ENCODE measurements at places on chromosomes 7 and 10.
A peak's percentile ranks its signal among the peaks of the same experiment; 100 is the strongest.

DNA sequence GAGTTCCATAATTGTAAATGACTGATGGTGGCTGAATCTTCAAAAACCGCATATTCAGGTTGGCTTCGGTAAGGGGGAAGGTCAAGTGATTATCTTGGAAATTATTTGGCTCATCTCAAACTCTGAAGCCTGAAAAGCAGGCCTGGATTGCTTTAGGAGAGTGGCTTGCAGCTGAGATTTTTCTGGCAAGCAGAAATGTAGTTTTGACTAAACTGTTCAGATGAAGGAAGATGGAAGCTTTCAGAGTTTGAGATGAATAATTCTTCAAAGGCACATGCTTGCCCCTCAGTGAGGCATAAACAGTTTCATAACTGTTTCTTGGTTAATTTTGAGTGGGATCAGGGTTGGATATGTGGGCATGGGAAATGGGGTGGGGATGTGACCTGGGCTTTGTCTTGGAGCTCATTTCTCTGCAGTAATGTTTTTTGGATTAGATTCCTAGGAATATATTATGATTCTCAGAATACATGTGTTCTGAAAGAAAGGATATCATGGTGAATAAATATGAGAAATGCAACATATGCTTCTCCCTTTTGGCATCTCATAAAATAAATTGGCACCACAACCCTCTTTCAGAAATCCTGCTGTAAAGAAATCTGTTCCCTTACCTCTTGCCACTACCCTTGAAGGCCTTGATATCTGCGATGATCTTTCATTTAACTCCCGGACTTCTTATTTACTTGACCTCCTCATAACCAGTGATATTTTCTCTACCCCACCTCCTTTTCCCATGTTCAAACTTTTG, 469.2 kb downstream of the ADRA2A start:
- DNase-seq: no peak

GRCh38 chr7:100222445-100223132, 2.8 kb downstream of the PVRIG start:
- DNase-seq: no peak

GRCh38 chr7:31805209-31805818, 118.3 kb downstream of the PPP1R17 start:
- DNase-seq: no peak

DNA sequence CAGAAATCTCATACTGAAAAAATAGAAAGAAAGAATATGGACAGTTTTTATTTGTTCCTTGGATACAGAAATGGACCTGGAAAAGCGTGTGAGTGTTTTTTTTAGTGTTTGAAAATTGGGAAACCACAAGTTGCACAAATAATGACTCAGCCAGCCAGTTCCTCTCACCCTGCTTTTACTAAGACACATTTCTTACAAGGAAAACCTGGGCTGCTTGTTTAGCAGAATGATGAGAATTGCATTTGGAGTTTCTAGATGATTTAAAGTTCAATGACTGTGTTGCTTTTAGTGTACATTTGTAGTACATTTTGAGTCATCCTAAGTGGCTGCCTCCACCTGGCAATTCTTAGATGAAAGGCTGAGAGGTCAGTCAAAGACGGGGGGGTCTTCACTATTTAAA, 218.7 kb downstream of the ABCA13 start:
- no peak for DNase-seq

- no peak for DNase-seq
These were observed 17.0 kb downstream of the XPNPEP1 start for GRCh38 chr10:109906316-109906715.

- no peak for DNase-seq
These were observed 149.5 kb upstream of the VWC2 start for GRCh38 chr7:49623943-49624342.

GRCh38 chr10:31146491-31147209, 115.0 kb upstream of the ZNF438 start:
- no peak for DNase-seq

- no peak for DNase-seq
These were observed 87.0 kb downstream of the ADD3 start for GRCh38 chr10:110094786-110095185.

- no peak for DNase-seq
These were observed 153.2 kb upstream of the LYZL2 start for GRCh38 chr10:30782537-30783461.

DNA sequence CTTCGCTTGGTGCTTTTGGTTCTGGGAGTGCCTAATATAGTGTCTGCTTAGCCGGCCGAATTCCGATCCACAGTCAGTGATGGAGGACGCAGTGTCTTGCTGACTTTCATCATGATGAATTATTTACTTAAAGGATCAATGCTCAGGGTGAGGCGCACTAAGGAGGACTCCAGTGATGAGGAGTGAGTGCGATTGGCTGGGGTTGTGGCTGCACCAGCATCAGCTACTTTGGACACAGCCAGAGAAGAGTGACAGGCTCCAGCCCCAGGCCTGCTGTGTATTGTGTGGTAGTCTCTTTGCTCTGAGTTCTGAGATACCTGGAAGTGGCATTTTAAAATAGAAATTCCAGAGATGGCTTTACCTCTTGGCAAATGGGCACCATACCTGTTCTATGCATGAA, 73.3 kb upstream of the ANLN start:
- no peak for DNase-seq

DNA sequence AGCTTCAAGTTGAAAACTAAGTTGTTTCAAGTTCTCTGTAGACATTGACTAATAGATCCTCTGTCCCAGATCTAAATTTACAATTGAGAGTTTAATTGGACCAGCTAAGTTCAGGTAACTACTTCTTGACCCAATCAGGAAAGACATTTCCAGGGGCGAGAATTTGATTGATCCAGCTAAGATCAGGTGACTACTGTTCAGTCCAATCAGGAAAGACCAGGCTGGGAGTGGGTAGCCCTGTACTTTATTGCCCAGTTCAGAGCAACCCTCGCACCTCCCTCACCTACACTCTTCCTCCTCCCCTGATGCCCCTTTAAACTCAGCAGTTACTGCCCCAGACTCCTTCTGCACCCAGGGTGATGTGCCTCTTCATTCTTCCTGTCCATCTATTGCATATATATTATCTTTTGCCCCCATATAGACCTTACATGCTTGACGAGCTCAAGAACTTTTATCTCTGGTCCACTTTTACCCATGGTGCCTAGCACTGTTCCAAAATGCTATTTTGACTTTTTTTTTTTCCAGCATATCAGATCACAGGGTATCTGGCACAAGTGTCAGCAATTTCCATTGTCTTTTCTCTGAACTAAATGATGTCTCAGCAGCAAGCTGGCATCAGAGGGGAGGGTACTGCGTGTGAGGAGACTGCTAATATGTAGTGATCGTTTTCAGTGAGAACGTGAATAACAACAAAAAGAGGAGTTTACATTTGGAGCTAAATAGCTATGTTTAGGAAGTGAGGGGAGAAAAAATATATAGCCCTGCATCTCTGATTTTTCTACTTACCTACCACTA, 169.4 kb downstream of the KIAA1217 start:
- DNase-seq: no peak

DNA sequence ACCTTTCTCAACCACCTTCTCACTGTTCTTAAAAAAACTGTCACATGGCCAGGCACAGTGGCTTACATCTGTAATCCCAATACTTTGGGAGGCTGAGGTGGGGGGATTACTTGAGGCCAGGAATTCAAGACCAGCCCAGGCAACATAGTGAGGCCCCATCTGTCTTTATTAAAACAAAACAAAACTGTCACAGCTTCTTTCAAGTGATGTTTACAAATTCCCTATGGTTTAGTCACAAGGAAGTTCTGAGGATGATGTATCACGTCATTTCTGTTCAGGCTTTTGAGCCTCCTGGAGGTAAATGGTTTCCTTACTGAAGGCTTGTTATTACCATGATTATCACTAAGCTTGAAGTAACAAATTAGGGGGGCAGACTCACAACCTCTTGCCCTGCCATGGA, 186.2 kb downstream of the CFTR start:
- DNase-seq: no peak

DNA sequence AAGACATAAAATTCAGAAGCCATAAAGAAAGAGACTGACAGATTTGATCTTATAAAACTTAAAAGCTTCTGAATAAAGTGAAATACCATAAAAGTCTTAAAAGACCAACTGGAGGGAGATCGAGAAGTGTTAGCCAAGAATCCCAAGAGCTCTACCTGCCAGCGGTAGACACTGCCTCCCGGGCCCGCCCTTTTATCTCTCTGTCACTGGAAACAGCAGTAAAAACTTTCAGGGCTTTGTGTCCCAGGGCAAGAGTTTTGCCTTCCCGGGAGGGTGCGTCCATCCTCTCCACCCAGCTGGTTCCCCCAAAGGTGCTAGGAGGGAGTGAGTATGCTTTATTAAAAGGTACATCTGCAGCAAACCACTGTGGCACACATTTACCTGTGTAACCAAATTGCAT, 5.8 kb downstream of the PLA2G12B start:
- no peak for DNase-seq

DNA sequence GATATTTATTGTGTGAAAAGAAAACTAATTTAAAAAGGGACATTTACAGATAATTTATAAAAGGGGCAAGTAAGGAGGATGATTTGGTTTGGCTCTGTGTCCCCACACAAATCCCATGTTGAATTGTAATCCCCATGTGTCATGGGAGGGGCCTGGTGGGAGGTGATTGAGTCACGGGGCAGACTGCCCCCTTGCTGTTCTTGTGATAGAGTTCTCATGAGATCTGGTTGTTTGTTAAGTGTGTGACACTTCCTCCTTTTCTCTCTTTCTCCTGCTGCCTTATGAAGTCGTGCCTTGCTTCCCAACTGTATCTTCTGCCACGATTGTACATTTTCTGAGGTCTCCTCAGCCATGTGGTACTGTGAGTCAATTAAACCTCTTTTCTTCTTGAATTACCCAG, 171.0 kb upstream of the SEMA3E start:
- DNase-seq: no peak

GRCh38 chr10:91190388-91190870, 30.0 kb upstream of the PCGF5 start:
- DNase-seq: no peak

GRCh38 chr7:85851571-85852193, 664.8 kb upstream of the SEMA3D start:
- no peak for DNase-seq

GRCh38 chr10:97964748-97965147, 65.7 kb downstream of the CRTAC1 start:
- no peak for DNase-seq

DNA sequence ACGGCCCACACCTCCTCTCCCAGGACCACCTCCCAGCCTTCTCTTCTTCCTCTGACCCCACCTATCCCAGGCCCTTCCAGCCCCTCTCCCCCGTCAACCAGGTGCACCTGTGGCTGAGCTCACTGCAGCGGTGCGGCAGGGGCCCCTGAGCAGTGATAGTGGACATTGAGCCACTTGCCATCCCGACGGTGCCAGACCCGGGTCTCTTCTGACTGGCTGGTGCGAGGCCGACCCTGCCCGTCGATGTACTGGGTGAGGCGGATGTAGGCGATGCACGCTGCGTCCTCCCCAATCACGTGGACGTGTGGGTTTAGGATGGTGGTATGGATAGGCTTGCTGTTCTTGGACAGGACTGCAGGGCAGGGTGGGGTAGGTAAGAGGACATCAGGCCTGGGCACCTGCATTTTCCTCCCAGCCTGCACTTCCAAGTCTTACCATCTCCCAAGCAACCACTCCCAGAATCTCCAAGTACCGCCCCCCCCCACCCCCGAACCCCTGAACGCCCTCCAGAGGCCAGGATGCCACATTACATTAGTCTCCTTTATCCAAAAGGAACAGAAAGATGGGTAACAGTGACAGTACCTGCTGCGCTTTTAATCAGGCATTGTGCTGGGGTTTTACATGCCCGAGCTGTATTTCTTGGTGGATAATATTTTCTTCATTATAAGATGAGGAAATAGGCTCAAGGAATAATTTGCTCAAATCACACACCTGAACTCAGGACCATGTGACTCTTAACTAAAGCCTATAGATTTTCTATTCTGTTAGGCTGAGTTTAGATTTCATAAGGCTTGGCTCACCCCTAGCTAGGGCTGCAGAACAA, 3.7 kb upstream of the NDST2 start:
- no peak for DNase-seq

DNA sequence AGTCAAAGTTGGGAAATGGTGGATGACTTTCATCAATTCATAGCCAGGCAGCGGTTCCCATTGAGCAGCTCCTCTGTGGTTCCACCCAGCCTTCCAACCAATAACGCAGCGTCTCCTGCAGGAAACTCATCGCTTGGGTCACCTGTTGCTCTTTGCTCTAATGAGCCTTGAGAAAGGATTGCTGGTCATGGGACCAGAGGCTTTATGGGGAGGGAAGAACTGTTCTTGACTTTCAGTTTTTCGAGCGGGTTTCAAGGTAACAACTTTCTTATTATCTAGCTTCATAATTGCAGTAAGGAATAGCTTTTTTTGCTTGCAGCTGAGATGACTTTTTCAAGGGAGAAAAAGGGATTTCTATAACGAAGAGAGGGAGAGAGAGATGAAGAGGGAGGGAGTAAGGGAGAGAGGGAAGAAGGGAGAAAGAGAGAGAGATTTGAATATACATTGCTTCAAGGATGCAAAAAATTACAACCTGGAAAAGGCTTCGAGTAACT, 405 bp upstream of the ENTPD1 start:
- no peak for DNase-seq

GRCh38 chr7:73974948-73975926, 52.7 kb upstream of the ELN start:
- DNase-seq: no peak

DNA sequence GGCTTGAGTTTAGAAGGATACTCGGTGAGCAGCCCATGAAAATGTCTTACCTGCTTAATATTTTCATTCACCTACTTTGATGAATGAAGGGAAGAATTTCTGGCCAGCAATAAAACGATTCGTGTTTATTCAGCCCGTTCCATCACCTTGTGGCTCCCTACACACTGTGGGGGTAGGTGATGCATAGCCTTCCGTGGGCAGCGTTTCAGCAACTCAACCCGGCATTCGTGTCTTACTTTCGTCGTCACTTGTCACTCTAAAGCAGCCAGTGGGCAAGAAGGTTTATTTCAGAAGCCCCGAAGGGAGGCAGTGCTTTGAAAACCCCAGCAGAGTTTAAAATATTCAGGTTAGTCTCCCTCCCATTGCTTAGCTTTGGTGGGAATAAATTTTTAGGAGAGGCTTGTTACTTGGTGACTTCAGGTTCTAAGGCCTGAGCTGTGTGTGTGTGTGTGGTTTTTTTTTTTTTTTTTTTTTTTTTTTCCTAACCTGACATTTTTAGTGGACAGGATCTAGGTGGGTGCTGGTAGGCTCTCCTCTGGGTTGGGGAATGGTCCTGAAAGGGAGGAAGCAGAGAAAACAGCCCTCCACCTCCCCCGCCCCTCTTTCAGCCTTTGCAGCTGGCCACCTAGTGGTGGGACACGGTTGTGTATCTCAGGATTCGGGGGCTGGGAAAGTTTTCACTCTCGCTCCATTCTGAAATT, 1.8 kb downstream of the GRK5 start:
- DNase-seq: peak; percentile 15

DNA sequence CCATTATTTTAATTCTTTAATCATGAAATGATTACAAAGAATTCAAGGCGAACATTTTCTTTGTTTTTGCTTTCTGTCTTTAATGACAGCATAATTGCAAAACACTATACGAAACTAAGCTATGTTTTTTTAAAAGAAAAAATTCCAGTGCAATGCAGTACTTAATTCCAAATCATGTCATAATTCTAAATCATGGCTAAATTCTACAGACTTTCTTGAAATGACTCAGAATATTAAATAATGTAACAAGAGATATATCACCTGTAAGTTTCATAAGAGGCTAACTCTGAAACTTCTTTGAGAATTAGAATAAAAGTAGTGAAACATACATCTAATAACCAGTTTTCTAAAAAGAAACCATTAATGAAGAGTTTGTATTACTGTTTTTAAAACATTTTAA, 671.6 kb downstream of the PARD3 start:
- no peak for DNase-seq

GRCh38 chr10:124366825-124367224, 51.9 kb downstream of the OAT start:
- DNase-seq: no peak

GRCh38 chr10:71044720-71045119, 156.4 kb upstream of the PCBD1 start:
- no peak for DNase-seq
